ENCODE measurements at places on chromosomes 2 and 18. TPM values are rescaled to one million over a fixed set of nuclear protein-coding genes. Genes with fewer than 3 reads are reported as not detected.
A peak's percentile ranks its signal among the peaks of the same experiment; 100 is the strongest.

LOXHD1 gene
- not detected for total RNA-seq

TMEFF2 gene
- under 0.01 TPM for total RNA-seq

GRCh38 chr2:62391696-62392095, 114.3 kb downstream of the TMEM17 start:
- no peak overlapping the region for H3K4me3 ChIP-seq
- no peak for DNase-seq
- H3K36me3 ChIP-seq, result no peaks in the 10 kb centered on the region
- no peak overlapping the region for H3K27ac ChIP-seq
- no peaks in the 10 kb centered on the region for H3K4me1 ChIP-seq

DNA sequence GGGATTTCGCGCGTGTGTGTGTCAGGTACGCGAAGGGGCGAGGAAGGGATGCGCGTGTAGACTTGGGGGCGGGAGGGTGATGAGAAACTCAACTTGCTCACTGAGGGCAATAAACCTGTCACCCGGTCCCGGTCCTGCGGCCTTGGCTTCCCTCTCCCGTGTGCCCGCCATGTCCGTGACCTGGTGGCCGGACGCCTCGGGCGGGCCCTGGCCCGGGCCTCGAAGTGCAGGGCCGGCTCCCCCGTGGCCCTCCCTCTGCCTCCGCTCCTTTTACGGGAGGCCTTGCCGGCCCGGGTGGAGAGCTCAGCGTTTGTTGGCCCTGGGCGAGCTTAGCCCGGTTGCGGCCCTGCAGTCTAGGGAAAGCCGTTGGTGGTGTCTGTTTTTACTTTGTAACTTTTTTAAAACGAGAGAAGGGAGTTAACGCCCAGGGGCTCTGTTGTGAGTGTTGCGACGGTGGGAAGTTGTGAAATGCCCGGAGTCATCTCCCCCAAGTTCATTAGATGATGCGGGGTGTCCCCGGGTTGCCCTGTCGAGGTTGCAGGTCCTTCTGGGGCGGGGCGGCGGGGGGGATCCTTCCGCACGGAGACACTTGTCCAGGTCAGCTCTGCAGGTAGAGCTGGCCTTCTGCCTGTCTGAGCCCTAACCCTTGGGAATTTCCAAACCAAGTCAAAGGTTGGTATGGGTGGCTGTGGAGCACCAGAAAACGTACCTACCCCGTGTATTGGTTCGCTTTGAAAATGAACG, 883 bp downstream of the SMCHD1 start:
- H3K4me1 ChIP-seq, result peaks cover 23% of the 10 kb centered on the region
- no peaks in the 10 kb centered on the region for H3K27me3 ChIP-seq
- peak overlapping the region; percentile 89 for H3K4me3 ChIP-seq
- DNase-seq, result peak; percentile 91

GRCh38 chr2:216920937-216921456, 61.1 kb upstream of the TNP1 start:
- H3K4me1 ChIP-seq, result peaks cover 4% of the 10 kb centered on the region
- no peak overlapping the region for H3K4me3 ChIP-seq
- H3K27ac ChIP-seq, result no peak overlapping the region

CPO gene
- not detected for total RNA-seq

STRN gene
- 21.4 TPM for total RNA-seq

SPP2 gene
- total RNA-seq, result not detected

CCDC68 gene
- total RNA-seq, result 9.0 TPM

GRCh38 chr2:66024391-66024790, 410.5 kb upstream of the MEIS1 start:
- DNase-seq, result no peak
- H3K36me3 ChIP-seq, result no peaks in the 10 kb centered on the region
- H3K4me1 ChIP-seq, result no peaks in the 10 kb centered on the region

- peaks cover 77% of the 10 kb centered on the region for H3K27me3 ChIP-seq
- no peak for DNase-seq
- H3K4me1 ChIP-seq, result no peaks in the 10 kb centered on the region
- H3K27ac ChIP-seq, result no peak overlapping the region
- H3K36me3 ChIP-seq, result no peaks in the 10 kb centered on the region
Measured at GRCh38 chr18:46335534-46336101, 231.4 kb downstream of the HAUS1 start.

GRCh38 chr2:184695-185094, 79.1 kb downstream of the SH3YL1 start:
- H3K4me3 ChIP-seq, result no peak overlapping the region
- no peaks in the 10 kb centered on the region for H3K27me3 ChIP-seq
- DNase-seq, result no peak

AFTPH gene
- 32.7 TPM for total RNA-seq

- no peak overlapping the region for H3K27ac ChIP-seq
- no peaks in the 10 kb centered on the region for H3K36me3 ChIP-seq
- no peak for DNase-seq
Measured at GRCh38 chr2:36170805-36171204, 184.8 kb upstream of the CRIM1 start.

- no peak overlapping the region for H3K27ac ChIP-seq
- DNase-seq, result no peak
- no peak overlapping the region for H3K4me3 ChIP-seq
- no peaks in the 10 kb centered on the region for H3K36me3 ChIP-seq
Measured at GRCh38 chr2:228541789-228542188, 360.3 kb upstream of the SPHKAP start.

DNA sequence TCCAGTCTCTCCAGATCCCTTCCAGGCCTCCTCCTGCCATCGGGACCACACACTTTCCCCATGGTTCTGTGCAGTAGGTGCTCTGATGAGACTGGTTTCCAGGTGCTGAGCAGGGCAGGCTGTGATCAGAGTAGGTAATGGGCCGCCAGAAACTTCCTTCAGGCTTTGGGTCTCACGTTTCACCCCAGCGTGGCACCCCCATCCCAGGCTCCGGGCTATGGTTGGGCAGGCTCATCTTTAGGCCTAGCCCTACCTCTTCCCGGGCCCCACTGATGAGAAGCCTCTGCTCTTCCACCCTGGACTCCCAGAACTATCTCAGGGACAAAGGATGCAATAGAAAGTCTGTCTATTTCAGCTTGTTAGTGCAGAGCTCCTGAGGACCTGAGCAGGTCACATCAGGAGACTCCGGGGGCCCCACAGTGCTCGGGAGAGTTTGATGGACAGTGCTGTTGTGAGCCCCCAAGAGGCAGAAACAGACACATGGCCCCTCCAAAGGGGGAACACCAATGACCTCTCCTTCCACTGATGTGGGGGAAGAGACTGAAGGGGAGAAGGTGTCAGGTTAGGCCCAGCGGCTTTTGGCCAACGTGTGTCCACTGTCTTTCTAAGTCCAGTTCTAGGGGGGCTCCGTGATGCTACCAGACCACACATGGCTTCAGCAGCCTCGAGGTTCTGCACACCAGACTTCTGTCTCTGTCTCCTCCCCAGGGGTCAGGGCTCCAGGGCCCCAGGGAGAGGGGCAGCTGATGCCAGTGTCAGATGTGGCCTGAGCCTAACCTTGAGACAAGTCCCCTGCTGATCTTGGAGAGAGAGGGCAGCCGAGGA, 5.8 kb upstream of the PROM2 start:
- no peaks in the 10 kb centered on the region for H3K36me3 ChIP-seq
- H3K27me3 ChIP-seq, result peaks cover 7% of the 10 kb centered on the region
- no peak overlapping the region for H3K27ac ChIP-seq
- no peaks in the 10 kb centered on the region for H3K4me1 ChIP-seq
- DNase-seq, result peak; percentile 51

- H3K4me1 ChIP-seq, result peaks cover 22% of the 10 kb centered on the region
- H3K36me3 ChIP-seq, result no peaks in the 10 kb centered on the region
- no peak for DNase-seq
- no peak overlapping the region for H3K27ac ChIP-seq
Measured at GRCh38 chr18:12405066-12405465, 2.7 kb upstream of the PRELID3A start.

DNA sequence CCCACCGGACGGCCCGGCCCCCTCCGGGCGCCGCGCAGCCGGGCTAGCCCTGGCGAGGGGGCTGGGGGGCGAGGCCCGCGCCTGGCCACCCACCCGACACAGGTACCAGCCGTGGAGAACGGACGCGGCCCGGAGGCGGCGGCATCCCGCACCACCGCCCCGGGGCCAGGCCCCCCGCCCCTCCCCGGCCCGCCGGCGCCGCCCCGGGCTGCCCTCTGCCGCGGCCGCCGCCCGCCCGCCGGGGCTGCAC, 405 bp downstream of the SOS1 start:
- peak overlapping the region; percentile 79 for H3K4me3 ChIP-seq
- H3K4me1 ChIP-seq, result peaks cover 29% of the 10 kb centered on the region
- DNase-seq, result peak; percentile 89
- H3K36me3 ChIP-seq, result no peaks in the 10 kb centered on the region
- no peaks in the 10 kb centered on the region for H3K27me3 ChIP-seq

DNA sequence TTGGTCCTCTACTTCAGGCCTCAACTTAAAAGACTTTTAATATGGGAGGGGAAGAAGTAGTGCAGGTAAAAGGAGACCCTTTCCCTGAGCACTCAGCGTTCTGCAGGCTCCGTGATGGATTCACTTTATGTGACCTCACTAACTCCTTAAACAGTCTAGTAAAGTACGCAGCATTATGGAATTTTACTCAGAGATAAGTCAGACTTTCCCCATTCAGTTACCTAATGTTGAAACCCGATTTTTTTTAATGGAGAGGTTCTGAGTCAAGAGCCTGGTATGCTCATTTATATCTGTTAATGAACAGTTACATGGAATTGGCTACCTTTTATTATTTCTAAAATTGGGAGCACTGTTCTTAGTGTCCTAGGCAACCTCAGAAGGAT, 34.1 kb downstream of the RASGRP3 start:
- no peaks in the 10 kb centered on the region for H3K27me3 ChIP-seq
- H3K36me3 ChIP-seq, result no peaks in the 10 kb centered on the region
- H3K27ac ChIP-seq, result no peak overlapping the region
- no peak for DNase-seq

PSMA8 gene
- total RNA-seq, result not detected

DNA sequence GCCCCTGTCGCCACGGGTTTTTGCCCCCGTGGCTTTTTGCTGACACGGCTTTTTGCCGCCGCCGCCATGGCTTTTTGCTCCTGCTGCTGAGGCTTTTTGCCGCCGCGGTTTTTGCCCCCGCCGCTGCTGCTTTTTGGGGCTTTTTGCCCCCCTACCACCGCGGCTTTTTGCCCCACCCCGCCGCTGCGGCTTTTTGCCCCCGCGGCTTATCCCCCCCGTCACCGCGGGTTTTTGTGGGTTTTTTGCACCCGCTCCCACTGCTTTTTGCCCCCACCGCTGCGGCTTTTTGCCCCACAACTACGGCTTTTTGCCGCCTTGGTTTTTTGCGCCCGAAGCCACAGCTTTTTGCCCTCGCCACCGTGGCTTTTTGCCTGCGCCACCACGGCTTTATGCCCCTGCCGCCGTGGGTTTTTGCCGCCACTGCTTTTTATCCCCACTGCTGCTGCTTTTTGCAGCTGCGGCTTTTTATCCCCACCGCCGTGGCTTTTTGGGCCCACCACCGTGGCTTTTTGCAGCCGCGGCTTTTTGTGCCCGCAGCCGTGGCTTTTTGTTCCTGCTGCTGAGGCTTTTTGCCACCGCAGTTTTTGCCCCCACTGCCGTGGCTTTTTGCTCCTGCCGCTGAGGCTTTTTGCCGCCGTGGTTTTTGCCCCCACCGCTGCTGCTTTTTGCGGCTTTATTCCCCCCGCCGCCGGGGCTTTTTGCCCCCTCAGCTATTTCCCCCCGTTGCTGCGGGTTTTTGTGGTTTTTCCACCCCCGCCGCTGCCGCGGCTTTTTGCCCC, 2798.0 kb upstream of the TEKT4 start:
- no peak overlapping the region for H3K4me3 ChIP-seq
- H3K4me1 ChIP-seq, result no peaks in the 10 kb centered on the region
- no peak for DNase-seq
- no peak overlapping the region for H3K27ac ChIP-seq
- no peaks in the 10 kb centered on the region for H3K36me3 ChIP-seq

DNA sequence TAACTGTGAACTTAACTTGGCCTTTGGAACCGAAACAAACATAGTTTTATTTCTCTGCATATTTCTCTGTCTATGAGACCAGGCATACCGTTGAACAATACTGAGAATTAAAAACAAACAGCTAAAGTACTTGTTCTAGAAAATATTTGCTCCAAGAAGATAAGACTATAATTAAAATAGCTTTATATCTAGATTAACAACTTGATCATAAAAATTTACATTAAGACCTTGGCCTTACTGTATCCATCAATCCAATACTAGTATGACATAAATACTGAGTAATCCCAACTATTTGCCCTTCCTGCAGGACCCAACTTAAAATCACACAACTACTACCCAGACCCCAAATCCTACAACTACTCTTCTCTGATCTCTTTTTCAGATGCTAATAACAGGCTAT, 260.9 kb downstream of the RIT2 start:
- no peaks in the 10 kb centered on the region for H3K27me3 ChIP-seq
- no peak overlapping the region for H3K27ac ChIP-seq
- H3K36me3 ChIP-seq, result no peaks in the 10 kb centered on the region
- H3K4me3 ChIP-seq, result no peak overlapping the region
- H3K4me1 ChIP-seq, result no peaks in the 10 kb centered on the region

GRCh38 chr2:50385349-50385748, 646.6 kb downstream of the NRXN1 start:
- H3K27me3 ChIP-seq, result no peaks in the 10 kb centered on the region
- H3K4me1 ChIP-seq, result no peaks in the 10 kb centered on the region
- no peak overlapping the region for H3K27ac ChIP-seq
- DNase-seq, result no peak

DNA sequence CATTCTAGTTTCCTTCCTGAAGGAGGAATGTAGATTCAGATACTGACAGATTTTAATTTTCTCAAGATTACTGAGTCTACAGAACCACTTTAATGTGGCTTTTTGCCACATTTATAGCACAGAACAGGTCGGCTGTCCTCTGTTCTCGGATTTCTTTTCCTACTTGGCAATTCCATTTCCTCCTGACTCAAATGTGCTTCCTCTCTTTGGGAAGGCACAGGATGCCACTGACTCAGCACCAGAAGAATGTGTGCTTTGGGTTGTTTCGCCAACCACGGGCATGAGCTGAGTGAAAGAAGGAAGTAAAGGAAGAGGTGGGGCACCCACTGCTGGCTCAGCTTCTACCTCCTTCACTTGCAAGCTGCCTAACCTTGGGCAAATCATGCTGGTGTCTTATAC, 970.6 kb upstream of the ACVR2A start:
- H3K4me1 ChIP-seq, result no peaks in the 10 kb centered on the region
- no peaks in the 10 kb centered on the region for H3K36me3 ChIP-seq
- DNase-seq, result no peak
- H3K4me3 ChIP-seq, result no peak overlapping the region
- H3K27me3 ChIP-seq, result no peaks in the 10 kb centered on the region

DNA sequence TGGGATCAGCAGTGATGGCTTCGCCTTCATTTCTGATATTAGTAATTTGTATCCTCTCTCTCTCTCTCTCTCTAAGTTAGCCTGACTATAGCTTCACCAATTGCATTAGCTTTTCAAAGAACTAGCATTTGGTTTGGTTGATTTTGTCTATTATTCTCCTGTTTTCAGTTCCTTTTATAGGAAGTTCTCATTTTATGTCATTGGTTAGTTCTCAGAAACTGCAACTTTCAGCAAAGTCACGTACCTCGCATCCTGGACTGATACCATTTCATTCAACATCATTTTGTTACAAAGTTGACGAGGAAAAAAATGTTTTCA, 450.8 kb downstream of the EIPR1 start:
- no peaks in the 10 kb centered on the region for H3K4me1 ChIP-seq
- H3K36me3 ChIP-seq, result no peaks in the 10 kb centered on the region
